ENCODE measurements at places on chromosomes 4 and X. TPM values are rescaled to one million over a fixed set of nuclear protein-coding genes. Genes with fewer than 3 reads are reported as not detected.

NEUROG2 gene
- not detected for total RNA-seq

- no peak for DNase-seq
Measured at GRCh38 chr4:4884611-4885010, 25.1 kb downstream of the MSX1 start.

GRCh38 chrX:9609987-9610386 lies 145.1 kb downstream of the TBL1X start:
- DNase-seq, result no peak

- DNase-seq, result no peak
Measured at GRCh38 chr4:173182403-173182802, 13.8 kb downstream of the GALNT7 start.

DNA sequence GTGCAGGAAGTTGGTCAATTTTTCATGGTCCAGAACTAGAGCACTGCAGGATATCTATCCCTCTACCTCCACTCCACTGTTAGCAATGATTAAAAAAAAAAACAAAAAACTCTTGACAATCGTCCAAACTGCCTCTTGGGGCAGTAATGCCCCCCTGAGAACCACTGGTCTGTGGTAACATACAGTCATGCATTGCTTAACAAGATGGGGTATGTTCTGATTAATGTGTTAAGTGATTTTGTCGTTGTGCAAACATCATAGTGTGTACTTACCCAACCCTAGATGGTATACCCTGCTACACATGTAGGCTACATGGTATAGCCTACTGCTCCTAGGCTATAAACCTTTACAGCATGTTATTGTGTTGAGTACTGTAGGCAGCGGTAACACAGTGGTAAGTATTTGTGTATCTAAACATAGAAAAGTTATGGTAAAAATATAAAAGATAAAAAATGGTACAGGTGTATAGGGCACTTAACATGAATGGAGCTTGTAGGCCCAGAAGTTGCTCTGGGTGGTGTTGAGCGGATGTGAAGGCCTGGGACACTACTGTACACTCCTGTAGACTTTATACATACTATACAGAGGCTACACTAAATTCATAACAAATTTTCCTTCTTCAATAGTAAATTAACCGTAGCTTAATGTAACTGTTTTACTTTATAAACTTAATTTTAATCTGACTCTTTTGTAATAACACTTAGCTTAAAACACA lies 34.1 kb downstream of the ART3 start:
- DNase-seq, result no peak

DNA sequence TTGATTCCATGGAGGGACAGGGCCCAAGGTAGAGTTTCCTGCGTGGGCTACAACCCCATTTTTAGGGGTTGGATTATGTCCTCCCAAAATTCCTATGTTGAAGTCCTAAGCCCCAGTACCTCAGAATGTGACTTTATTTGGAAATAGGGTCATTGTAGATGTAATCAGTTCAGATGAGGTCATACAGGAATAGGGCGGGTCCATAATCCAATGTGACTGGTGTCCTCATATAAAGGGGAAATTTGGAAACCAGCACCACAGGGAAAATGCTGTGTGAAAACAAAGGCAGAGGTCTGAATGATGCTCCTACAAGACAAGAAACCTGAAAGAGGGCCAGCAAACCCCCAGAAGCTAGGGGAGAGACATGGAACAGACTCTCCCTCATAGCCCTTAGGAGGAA lies 31.1 kb upstream of the MAMLD1 start:
- no peak for DNase-seq

DNA sequence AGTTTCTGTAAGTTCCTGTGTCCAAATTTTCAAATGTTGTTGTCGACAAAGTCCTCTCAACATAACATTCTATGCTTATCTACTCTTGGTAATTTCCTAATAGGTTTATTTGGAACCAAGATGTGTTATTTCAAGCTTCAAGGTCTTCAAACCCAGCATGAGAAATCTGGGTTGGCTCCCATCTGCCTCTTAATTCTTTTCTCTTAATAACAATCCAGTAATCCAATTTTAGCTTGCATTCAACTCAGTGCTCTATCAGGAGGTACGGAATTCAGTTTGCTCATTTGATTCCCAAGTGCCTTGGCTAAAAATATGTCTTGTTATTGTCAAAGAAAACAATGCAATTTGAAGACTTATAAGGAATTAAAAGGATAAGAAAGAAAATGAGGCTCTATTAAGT lies 235.5 kb upstream of the MID1 start:
- DNase-seq, result no peak

MRFAP1L1 gene
- 19.7 TPM for total RNA-seq

DNA sequence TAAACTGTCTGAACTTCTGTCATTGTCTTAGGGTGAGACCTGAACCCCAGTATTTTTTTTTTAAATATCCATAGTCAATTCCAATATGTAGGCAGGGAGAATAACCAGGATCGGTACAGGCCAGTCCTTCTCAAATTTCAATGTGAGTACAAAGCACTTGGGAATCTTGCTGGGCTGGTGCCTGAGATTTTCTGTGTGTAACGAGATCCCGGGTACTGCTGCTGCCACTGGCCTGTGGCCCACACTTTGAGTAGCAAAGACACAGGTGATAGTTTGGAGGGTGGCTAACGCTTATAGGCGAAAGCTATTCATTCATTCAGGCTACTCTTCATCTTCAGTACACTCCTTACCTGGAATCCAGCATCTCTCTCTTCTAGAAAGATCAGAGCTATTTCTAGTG lies 923.6 kb upstream of the TENM3 start:
- no peak for DNase-seq

DNA sequence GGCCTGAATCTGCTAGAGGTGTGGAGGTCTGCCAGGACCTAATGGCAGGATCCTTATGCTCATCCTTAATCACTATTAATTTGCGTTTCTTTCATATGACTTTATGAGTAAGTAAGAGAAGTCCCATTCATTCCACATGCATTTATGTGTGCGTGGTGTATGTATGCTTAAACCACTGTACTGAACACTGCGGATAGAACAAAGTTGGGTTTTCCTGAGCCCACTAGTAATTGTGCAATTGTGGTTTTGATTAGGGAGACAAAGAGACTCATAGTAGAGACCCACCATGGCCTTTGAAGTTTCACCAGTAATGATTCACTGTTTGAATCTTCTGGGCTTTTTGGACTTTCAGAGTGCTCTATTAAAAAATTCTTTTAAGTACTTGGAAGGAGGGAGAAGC lies 498.5 kb upstream of the DIPK2B start:
- DNase-seq, result no peak

DNA sequence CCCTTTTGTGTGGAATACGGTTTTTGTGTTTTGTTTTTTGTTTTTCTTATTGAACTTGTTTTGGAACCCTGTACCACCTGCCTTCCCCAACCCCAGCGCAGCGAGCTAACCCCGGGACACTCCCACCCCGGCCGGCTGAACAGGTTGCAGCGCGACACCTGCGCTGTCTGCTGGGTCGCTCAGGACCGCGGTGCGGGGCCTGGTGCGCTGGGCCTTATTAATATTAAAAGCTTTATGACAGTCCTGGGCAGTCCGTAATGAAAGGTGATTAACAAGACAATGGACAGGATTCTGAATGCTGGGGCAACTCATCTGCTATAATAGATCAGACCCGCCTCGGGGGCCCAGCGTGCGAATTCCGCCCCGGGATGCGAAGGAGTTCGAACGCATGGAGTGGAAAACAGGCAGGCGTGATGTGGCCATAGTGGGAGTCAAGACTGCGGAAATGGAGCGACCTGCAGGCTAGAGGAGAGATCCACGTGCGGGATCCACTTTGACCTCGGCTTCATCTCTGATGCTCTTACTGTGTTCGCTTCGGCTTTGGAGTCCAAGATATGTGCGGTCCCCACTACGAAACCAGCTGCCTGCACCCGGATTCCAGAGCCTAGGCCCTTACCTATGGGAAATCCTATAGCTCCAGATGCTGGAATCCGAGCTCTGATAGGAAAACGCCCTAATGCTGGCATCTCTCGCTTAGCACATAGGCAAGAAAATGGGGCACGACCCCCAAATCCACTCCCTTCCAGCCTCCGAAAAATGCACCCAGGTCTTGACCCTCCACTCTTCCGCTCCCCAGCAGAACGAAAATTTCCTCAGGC lies 69.0 kb upstream of the TMEM33 start:
- no peak for DNase-seq

GRCh38 chr4:113292371-113293042 lies 243.1 kb downstream of the ANK2 start:
- peak; percentile 15 for DNase-seq

- DNase-seq, result no peak
Measured at GRCh38 chr4:3745886-3746656, 20.1 kb upstream of the ADRA2C start.

GRCh38 chr4:41460641-41461040 lies 77.3 kb upstream of the LIMCH1 start:
- no peak for DNase-seq

PAGE2 gene
- not detected for total RNA-seq

GRCh38 chrX:67545036-67545821 lies 1.4 kb downstream of the AR start:
- DNase-seq, result peak; percentile 57

DNA sequence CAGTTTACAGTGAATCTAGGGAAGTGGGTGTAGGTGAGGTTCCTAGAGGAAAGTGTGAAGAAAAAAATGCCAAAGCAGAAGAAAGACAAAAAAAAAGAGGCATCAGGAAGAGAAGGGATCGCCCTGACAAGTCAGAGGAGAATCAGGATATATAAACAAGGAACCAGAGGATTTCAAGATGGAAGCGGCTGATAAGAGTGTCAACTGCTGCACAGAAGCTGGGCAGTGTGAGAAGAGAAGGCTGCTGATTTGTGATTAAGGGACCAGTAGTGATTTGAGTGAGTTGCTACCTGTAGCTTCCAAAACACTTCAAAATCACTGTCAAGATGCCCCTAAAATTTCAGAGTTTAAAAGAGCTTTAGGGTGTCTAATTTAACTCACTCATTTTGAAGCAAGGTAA lies 258.2 kb downstream of the PPP3CA start:
- DNase-seq, result no peak

- DNase-seq, result peak; percentile 47
Measured at GRCh38 chr4:8580321-8581093, at the start of gene GPR78. Gene GPR78, plus strand, starts transcription at chr4:8580392. Its CDS starts 591 bp downstream, at chr4:8580983.

PLK4 gene
- total RNA-seq, result 1.7 TPM

GRCh38 chrX:8201896-8202331 lies 30.8 kb upstream of the VCX2 start:
- DNase-seq, result no peak

PDLIM3 gene
- 6.3 TPM for total RNA-seq

DNA sequence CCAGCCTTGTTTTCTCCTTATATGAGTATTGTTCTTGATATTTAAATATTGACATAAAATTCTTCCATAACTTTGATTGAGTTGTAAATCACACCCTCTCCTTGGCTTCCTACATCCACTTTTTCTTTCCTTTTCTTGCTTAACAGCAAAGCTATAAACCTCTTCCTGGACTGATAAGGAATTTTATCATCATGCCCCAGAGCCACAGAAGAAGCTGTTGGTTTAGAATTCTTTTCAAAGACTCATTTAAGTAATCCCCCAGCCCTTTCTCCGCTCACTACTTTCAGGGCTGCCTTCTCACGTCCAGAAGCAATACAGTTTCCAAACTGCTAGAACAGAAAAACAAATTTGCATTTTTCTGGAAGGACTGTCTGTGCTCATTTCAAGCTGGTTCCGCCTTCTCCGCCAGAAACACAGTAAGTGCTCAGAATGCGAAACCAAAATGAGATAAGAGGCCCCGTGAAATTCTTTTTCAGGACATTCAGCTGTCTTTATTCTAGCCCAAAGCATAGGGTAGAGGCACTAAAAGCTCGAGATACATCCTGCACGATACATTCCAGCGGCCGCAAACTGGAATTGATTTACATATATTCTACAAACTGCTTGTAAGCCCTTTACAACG lies 849 bp downstream of the MID1 start:
- no peak for DNase-seq

DNA sequence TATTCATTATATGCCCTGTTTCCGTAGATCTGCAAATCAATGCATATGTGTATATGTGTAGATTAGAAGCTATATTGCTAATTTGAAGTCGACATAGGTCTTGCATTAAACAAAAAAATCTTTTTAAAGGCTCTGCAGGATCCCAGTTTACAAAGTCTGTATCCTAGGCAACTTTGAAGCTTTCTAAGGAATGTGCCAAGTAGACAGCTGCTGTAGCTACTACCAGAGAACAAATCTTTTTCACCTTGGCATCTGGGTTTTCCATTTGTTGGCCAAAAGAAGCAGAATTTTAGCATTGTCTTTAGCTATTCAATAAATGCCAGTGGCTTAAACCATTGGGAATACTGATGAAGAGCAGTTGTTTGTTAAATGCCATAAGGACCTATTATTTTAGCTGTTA lies 88.0 kb downstream of the NAA11 start:
- DNase-seq, result no peak

MPP1 gene
- total RNA-seq, result 15.8 TPM

GRCh38 chr4:87601361-87601760 lies 7.0 kb upstream of the DSPP start:
- no peak for DNase-seq

PABPC1L2A gene
- not detected for total RNA-seq

DNA sequence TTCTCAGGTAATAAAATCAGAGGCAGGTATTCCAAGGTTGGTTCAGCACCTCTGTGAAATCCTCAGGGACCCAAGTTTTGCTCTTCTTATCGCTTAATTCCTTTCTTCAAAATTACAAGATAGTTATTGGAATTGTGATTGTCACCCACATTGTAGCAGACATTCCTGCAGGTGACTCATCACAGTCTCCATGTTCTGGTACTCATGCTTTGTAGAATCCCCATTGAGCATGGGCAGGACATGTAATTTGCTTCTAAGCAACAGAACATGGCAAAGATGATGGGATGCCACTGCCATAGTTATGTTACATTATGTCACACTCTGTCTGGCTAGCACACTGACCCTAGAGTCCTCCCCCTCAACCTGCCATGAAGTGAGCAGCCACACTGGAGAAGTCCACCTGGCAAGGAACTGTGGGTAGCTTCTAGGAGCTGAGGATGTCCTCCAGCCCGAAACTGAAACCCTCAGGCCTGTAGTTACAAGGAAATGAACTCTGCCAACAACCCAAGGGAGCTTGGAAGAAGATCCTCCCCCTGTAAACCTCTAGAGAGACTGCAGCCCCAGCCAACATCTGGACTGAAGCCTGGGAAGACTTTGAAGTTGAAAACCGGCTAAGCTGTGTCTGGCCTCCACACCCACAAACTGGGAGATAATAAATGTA lies 58.3 kb upstream of the GUCY1A1 start:
- no peak for DNase-seq

RRH gene
- not detected for total RNA-seq

ZDHHC15 gene
- 1.1 TPM for total RNA-seq

GRCh38 chr4:122329876-122330565 lies 48.8 kb upstream of the ADAD1 start:
- no peak for DNase-seq
